Renal pelvis (tissue), 12 donors: ENCODE measurements at places on chromosomes 2 and 18. TPM values are rescaled to one million over a fixed set of nuclear protein-coding genes. Genes with fewer than 3 reads are reported as not detected.

DNA sequence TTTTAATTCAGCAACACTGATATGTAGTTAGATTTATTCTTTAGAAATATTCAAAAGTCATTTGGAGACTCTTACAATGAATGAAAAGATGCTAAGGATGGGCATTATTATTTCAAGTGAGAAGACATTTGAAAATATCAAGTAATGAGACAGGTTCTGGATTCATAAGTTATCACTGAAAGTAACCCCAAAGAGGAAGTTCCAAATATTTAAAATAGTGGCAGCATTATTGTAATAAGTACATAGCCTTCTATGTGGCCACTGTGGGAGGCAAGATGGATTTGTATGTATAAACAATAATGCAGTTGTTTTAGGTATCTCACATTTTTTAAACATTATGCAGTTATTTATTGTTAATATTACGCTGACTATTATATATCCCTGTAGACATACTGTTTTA is 29.7 kb downstream of the ZC3H6 start:
- DNase-seq, result no peak

DNA sequence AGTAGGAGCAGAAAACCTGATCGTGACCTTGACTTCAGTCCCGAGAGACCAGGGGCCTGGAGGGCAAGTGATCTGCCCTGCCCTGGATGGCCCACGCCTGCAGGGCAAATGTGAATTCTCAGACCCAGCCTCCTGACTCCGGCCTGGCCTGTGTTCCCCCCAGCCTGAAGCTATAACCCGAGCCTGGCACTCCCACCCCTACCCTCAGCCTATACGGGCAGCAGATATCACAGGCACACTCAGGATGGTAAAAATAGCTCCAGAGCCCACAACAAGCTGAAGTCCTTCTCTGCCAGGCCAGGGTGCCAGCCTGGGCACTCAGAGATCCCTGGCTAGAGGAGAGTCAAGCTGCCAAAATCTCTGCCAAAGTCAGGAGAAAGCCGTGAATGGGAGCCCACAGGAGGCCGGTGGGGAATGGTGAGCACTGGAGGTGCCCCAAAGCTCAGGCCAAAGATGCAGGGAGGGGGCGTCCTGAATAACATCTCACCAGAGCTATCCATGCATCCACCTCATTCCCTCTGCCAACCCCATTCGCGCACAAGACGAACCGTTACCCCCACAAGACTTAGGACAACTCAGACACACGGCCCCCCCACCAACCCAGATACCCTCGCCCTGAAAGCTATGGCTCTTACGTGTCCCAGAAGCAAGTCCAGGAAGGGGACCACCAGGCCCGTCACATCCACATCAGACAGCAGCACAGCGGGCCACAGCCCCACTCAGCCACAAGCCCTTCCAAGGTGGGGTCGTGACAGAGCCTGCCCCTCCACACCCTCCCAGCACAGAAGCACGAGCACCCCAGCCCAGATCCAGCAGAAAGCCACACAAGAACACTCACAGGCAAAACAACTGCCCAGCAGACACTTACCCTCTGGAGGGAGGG is 144.9 kb downstream of the TNS1 start:
- DNase-seq, result no peak

Gene ALPG
- not detected for polyA plus RNA-seq

Gene SPHKAP
- 4.5 TPM for polyA plus RNA-seq

GRCh38 chr2:8039732-8040131 is 642.1 kb upstream of the ID2 start:
- DNase-seq, result no peak
